ENCODE measurements at places on chromosomes 7 and 10.

- DNase-seq = no peak
Observed at GRCh38 chr7:143314127-143314526, 1.8 kb upstream of the CLCN1 start.

GRCh38 chr10:132196178-132197113 is 9.7 kb downstream of the DPYSL4 start:
- no peak for DNase-seq

DNA sequence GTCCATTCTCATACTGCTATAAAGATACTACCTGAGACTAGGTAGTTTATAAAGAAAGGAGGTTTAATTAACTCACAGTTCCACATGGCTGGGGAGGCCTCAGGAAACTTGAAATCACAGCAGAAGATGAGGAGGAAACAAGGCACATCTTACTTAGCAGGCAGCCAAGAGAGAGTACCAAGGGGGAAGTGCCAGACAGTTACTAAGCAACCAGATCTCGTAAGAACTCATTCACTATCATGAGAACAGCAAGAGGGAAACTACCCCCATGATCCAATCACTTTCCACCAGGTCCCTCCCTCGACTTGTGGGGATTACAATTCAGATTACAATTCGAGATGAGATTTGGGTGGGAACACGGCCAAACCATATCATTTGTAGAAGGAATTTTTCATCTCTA is 36.3 kb downstream of the NHLRC2 start:
- DNase-seq = no peak

DNA sequence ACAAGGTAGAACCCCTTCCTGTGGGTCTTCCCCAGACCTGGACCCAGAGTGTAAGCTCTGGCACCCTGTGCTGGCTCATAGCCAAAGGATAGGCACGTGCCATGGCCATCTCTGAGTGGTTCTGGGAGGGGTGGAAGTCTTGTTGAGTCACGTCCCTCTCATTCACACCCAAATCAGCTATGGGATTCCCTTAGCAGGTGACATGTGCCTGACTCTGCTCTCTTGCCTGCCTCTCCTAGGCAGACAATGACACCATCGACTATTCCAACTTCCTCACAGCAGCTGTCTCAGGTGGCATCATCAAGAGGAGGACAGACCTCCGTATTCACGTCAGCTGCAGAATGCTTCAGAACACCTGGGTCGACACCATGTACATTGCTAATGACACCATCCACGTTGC is 59.8 kb downstream of the C10orf120 start:
- DNase-seq = no peak

- no peak for DNase-seq
Observed at GRCh38 chr10:6202098-6202683, 541 bp upstream of the PFKFB3 start.

DNA sequence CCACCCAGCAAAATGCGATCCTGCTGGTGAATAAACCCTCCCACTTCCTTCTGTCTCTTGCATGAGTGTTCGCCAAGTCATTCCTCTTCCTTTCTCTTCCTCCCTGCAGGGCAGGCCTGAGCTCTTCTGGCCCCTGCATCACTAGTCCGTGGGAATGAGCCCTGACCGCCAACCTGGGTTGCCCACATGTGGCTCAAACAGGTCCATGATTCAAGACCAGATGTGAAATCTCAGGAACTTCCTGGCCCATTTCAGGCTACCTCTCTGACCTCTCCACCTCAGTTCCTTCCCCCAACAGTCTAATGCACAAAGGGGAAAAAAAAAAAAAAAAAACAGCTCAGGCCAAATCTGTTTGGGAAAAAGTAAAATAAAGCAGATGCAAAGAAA is 5.4 kb upstream of the YWHAG start:
- DNase-seq = no peak

DNA sequence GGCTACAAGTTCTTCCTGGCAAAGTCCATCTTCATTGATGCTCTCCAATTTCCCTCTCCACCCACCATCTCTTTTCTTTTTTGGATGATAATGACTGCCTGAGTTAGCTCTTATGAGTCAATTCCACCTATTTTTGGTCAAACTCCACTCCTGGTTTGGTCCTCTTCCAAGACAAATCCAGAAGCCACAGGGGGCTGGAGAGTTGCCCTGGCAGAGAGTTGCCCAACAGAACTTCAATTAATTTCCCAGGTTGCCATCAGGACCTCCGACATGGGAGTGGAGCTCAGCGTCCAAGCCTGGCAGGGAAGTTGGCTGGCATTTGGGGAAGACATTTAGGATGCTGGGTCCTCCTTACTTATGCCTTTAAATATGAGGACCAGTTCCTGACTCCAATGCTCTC is 29.2 kb upstream of the KCNMA1 start:
- DNase-seq = no peak

DNA sequence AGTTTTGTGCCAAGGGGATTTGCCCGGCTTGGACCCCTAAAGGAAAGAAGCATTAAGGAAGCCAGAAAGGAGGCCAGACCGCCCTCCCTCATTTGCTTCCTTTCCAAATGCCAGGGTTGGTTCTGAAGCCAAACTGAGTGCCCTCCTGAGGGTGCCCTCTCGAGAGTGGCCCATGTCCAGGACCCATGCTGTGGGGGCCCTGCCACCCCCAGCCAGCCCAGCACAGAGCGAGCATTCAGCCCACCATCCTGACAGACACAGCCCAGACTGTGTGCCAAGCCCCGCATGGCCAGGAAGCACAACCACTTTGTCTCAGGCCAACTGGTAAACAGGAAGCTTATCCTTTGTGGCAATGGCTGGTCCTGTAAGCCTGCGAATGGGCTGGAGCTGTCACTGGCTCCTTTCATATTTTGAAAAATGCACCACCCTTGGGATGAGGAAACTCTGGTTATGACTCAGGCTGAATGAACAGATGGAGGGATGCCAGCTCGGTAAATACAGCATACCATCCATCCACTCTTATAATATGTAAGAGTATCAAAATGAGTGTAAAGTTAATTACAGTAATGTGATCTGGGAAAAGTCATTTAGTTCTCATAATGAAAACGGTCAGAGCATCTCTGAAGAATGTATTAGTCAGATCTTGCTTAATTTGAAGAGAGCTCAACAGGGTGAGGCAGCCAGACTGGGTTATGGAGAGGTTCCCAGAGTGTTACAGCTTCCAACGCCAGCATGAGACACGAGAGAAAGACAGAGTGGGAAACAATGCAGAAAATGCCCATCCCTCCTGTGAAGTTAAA is 65.0 kb downstream of the STK17A start:
- DNase-seq = peak; percentile 99

- DNase-seq = no peak
Observed at GRCh38 chr10:4688601-4689000, 137.4 kb upstream of the AKR1E2 start.

- no peak for DNase-seq
Observed at GRCh38 chr10:761376-761775, 71.9 kb upstream of the DIP2C start.

- DNase-seq = no peak
Observed at GRCh38 chr10:79196470-79197461, 128.0 kb downstream of the ZMIZ1 start.

GRCh38 chr7:30157204-30157603 is 22.4 kb downstream of the MTURN start:
- DNase-seq = no peak

DNA sequence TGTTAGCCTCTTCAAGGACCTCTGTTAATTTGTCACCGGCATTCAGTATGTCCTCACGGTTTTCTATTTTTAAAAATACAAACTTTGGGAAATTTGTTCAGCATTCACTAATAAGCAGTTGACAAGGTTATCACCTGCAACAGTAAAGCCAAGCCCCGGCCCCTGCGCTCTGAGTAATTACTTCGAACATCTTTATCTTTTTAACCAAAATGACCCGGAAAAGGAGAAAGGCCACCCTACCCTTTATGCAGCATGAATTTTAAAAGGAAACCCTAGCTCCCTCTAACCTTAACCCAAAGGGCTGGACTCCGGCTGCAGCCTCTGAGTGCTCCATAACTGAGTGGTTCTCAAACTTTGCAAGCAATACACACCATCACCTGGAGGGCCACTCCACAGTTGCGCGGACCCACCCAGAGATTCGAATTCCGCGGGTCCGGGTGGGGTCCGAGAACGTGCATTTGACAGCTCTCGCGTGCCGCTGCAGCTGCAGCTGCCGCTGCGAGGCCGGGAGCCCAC is 940 bp downstream of the NSMCE4A start:
- DNase-seq = no peak

DNA sequence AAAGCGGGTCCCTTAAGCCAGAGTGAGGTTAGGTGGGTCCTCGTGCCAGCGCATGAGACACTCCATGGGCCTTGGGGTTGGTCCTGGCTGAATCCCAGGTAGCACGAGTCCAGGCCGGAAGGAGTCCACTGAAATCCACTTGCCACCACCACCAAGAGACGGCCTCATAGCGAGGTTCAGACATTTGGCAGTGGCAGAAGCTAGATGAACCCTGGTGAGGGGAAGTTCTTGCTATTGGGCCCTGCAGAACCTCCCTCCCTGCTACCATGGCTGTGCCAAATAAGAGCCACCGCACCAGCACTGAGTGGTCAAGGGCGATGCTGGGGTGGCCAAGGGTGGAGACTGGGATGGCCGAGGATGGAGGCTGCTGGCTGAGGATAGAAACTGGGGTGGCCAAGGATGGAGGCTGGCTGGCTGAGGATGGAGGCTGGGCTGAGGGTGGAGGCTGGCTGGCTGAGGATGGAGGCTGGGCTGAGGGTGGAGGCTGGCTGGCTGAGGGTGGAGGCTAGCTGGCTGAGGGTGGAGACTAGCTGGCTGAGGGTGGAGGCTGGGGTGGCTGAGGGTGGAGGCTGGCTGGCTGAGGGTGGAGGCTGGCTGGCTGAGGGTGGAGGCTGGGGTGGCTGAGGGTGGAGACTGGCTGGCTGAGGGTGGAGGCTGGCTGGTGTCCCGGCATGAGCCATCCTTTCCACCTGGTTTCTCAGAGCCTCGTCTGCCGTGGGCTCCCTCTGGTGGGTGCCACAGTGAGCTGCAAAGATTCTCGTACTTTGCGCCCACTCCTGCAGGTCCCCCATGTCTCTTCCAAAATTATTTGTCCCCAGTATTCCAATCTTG is 88.2 kb downstream of the ELFN1 start:
- no peak for DNase-seq

DNA sequence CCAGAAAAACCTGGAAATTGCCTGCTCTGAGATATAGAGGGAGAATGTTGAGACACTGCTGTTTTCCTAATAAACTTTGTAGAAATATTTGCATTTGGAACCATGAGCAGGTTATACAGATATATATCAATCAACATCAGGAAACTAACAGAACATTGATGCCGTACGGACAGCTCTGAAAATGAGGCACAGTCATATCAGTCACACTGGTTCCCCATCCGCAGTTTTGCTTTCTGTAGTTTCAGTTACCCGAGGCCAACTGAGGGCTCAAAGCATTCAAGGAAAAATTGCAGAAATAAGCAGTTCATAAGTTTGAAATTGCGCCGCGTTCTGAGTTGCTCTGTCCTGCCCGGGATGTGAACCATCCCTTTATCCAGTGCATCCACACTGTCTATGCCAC is 137.9 kb downstream of the KLF6 start:
- no peak for DNase-seq

DNA sequence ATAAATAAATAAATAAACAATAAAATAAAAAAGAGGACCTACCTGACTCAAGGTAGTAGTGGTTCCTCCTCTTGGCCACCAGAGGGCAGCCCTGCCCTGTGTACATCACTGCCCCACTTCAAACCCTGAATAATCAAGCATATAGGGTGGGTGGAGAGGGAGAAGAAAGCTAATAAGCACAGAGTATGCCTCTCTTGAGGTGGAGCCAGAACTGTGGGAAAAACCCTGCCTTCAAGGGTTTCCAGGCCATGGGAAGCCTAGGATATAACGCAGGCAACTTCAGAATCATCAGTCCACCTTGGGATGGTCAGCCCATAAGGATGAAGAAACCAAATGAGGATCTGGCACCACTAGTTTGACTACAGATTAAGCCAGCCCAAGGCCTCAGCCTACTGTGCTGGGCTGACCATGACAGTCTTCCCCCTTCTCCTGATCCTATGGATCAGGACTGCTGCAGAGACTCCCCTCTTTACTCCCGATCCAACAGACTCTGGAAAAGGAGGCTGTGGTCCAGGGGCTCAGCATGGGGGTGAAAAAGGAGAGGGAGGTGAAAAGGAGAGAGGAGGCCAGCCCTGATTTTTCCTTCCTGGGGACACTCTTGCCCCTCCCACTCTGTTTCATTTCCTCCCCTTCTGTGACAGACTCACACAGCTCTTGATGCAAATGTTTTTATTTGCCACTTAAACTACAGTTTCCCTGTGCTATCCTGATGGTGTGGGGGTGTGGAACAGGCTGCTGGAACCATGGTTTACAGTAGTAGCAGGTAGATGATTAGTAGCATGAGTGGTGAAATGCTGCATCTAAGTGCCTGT is 10.1 kb downstream of the AVPI1 start:
- DNase-seq = no peak

- peak; percentile 9 for DNase-seq
Observed at GRCh38 chr7:158431941-158432347, 155.7 kb downstream of the PTPRN2 start.

- no peak for DNase-seq
Observed at GRCh38 chr7:107165341-107165740, 3.5 kb upstream of the HBP1 start.

DNA sequence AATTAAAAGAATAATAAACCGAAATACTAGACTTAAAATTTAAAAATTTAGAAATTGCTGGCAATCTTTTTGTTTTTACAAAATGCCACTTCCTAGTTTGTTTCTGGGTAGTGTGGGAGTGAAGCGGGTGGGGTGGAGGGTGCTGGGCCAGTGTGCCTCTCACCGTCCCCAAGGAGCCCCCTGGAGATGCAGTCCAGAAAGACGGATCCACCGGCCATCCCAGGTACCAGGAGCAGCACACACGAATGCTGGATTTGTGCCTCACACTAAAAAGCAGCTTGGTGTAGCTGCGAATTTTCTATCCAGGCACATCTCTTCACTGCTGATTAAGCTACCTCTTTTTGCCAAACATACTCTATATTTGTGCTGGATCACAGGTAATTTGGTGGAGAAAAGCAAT is 618.1 kb downstream of the DNAJB6 start:
- no peak for DNase-seq

DNA sequence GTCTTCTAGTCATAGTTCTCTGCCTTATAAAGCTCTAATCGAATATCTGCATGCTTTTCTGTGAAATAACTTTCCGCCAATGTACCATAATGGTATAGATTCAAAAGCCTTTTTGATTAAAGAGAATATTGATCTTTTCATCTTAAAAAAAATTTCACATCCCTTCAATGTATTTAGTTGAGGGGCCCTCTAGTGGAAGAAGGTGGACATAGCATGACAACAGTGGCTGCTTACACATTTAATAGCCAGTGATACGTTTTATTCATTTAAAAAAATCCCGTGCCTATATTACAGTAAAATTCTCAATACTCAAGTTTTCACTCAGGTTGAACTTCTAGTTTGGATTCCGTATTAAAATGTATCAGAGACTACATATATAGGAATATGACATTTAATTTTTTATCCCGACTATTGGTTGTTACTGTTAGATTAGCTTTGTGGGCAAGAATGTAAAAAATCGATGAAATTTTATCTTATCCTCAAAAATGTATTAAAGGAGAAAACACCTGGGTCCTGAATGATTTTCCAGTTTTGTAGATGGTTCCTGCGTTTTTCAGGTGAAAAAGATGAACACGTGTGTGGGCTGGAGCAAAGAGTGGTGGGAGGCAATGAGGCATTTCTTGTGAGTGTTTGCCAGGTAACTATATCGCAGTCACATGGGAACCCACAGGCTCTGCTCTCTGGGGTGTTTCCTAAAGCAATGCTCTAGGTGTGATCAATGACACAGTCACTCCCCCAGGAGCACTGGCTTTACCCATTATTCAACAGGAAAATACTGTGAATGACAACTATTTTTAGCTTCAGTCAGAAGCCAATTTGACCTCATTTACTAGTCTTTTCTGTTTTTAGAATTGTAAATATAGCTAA is 24.1 kb upstream of the PNLIP start:
- peak; percentile 1 for DNase-seq

Measured in fibroblast of skin of left biceps (primary cell).